ENCODE measurements at places on chromosomes 11 and 22.

DNA sequence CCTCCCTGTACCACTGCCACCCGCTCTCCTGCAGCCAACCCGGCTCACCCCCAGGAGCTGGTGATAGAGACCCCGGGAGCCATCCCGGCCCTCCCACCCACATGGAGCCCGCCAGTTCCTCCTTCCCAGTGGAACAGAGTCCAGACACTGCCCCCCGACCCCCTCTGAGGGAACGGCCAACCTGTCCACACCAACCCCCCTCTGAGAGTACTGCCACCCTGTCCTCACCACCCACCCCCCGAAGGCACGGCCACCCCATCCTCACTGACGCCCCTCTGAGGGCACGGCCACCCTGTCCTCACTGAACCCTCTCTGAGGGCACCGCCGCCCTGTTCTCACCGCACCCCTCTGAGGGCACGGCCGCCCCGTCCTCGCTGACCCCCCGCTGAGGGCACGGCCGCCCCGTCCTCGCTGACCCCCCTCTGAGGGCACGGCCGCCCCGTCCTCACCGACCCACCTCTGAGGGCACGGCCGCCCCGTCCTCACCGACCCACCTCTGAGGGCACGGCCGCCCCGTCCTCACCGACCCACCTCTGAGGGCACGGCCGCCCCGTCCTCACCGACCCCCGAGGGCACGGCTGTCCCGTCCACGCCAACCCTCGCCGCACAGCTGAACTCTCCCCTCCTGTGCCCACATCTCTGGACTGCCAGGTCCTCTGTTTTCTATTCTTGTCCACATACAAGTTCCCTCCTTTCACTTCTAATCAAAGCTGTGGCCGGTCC, 18.0 kb downstream of the TOLLIP start:
- no peak for DNase-seq

DNA sequence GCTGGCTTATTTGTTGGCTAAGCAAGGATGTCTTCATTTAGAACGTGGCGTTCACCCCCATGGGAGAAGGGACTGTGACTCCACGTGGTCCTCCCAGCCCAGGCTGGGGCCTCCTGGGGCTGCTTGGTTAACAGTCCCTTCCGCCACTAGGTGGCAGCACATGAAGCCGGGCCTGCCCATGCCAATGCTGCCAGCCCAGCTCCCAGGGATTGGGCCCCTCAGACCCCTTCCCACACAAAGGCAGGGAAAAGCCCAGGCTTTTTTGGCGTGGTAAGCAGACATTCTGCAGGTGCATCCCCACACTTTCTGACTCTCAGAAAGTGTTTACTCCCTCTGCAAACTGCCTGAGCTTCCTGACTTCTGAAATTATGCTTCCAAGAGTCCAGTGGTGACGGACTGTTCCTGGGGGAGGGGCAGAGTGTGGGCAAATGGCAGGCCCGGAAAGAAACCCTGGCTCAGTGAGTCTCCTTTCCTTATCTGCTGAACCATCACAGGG, 3.1 kb downstream of the CBX6 start:
- peak; percentile 71 for DNase-seq

GRCh38 chr11:11291041-11292015, 61.7 kb downstream of the CSNK2A3 start:
- DNase-seq, result no peak

- no peak for DNase-seq
Observed at GRCh38 chr11:67584881-67585873, 1.6 kb downstream of the GSTP1 start.

DNA sequence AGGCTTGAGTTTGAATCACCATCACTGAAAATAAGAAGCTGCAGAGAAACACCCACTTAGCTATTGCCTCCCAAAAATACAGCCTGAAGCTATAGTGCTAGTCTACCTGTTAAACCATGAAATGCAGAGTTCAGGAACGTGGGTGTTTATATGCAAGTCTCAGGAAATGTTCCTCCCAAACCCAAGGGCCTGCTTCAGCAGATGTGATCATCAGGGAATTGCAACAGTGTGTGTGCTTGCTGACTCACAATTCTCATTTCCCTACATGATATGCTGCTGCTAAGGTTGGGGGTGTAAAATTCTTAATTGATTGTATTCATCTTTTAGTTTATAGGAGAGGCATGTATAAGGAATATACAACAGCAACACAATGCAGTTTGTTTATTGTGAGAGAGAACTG, 49.6 kb downstream of the NUP98 start:
- DNase-seq, result no peak

DNA sequence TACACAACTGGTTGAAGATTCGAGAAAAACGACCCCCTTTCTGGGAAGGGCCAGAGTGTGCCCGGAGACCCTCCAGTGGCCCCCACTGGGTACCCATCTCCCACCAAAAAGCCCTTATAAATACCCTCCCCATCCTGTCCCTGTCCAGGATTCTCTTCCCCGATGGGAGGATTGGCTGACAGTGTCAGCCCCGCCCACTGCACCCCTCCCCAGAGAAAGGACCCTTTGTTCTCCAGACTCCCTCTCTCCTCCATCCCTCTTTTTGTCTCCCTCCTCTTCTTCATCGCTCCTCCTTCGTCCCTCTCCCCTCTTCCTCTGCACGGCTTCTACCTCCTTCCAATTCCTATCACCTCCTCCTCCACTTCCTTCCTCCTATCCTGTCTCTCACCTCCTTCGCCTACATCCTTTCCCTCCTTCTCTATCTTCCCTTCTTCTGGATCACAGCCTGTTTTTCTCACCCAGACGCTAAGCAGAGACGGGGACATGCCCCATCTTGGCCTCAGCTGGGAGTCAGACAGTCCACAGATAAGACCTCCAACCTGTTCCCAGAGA, 13.3 kb upstream of the MEN1 start:
- DNase-seq, result no peak
